ENCODE measurements at places on chromosomes 11 and 22.

- no peak for DNase-seq
Measured at GRCh38 chr11:76844511-76844910, 16.2 kb upstream of the ACER3 start.

DNA sequence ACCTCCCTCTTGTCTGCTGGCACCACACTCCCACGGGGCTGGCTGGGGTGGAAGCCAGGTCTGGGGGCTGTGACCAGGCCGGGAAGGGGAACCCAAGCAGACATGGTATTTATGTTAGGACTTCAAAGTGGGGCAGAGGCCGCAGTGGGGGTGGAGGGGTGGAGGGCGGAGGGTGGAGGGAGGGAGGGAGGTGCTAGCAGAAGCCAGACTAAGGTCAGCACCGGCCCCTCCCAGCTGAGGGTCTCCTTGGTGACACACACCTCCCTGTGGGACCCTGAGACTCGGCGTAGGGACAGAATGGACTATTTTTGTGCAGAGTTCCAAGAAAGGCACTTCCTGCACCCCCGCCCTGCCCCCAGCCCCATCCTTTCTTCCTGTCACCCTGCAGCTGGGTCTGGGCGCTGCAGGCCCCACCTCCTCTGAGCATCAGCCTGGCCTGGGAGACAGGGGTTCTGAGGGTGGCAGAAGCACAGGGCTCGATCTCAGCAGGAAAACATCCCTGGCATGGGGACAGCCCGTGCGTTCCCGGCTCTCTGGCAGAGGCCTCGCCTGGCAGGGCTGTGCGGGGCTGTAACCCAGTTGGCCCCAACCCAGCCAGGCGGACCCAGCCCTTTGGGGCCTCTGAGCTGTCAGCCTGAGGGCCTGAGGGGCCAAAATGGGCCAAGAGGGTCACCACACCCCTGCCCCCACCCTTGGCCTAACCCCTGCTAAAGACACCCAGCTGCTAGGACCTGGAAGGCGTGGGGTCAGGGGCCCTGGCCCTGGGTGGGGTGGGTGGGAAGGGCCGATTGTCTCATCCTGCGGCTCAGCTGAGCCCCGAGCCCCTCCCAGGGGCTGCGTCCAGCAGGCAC lies 9.6 kb upstream of the CD248 start:
- DNase-seq: no peak

GRCh38 chr11:72072348-72072747 lies 8.0 kb downstream of the NUMA1 start:
- DNase-seq: no peak

DNA sequence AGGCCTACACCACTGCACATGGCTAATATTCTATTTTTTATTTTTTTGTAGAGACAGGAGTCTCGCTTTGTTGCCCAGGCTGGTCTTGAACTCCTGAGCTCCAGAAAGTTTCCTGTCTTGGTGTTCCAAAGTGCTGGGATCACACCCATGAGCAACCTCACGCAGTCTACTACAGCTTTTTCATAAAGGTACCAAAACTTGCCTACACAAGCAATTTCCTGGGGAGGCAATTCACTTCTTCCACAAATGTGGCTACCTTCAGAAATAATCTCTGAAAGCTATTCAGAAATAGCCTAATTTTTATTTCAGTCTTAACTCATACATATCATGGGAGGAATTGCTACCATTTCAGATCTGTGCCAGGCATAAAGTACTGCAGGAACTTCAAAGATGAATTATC lies 11.4 kb downstream of the SLC35F2 start:
- DNase-seq: no peak

- no peak for DNase-seq
Measured at GRCh38 chr11:111535281-111535680, 5.2 kb upstream of the LAYN start.

DNA sequence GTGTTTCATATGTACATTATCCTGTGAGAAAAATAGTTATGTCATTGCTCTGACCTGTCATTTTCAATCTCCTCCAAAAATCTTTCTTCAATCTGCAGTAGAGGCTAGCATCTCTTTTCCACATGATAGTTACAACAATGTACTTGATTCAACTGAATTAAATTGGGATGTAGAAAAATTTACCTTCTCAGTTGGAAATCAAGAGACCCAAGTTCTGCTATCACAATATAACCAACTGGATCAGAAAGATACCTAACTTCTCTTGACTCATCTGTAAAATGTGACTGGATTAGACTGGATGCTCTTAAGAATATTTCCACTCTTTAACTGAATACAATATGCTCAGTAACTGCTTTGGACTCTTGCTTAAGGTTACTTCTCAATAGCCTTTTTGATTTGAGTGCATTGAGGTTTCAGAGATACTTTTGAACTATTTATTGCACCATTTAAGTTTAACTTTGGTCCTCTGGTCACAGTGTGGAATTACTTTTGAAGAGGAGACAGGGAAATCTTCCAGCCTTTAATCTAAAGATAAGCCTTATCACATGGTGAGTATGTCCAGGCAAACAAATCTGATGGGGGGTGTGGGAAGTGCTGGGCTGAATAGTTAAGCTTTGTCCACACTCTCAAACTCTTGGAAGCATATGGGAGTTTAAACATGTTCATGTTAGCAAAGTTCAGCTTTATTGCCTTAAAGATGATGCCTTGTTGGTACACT lies 82.3 kb downstream of the YAP1 start:
- no peak for DNase-seq

GRCh38 chr11:132751516-132752250 lies 780.6 kb downstream of the OPCML start:
- no peak for DNase-seq

GRCh38 chr11:69078930-69079605 lies 30.3 kb downstream of the TPCN2 start:
- no peak for DNase-seq

DNA sequence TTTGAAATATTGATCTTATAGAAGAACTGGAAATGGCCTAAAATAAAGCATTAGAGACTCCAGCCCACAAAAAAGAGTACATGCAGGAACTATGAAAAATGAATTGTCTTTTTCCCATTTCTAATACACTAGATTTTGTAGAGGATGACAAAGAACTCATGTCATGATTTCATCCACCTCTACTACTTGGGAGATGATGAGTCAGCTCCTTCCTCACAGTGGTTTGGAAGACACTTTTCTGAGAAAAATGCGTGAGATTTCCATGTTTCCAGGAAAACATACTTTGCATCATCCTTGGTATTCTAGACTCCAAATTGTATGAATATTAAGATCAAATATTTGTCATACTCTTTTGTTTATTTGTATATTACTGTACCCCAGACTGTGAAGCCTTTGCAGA lies 500.5 kb downstream of the FAM181B start:
- DNase-seq: no peak

DNA sequence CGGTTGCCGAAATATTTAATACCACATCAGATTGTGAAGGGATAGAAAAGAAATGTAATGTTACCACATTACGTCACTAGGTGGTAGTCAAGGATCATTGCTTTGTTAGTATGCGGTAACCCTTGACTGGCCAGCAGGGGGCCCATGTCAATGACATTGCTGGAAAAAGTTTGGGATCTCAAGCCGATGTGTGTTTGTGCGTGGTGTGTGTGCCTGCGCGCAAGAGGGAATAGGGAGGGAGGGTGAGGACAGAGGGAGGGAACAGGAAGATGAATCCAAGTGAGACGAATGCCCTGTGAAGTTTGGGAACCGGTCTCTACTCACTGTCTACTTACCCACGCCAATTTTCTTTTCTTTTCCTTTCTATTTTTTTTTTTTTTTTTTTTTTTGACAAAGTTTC lies 10.7 kb upstream of the MRGPRX2 start:
- DNase-seq: peak; percentile 50

DNA sequence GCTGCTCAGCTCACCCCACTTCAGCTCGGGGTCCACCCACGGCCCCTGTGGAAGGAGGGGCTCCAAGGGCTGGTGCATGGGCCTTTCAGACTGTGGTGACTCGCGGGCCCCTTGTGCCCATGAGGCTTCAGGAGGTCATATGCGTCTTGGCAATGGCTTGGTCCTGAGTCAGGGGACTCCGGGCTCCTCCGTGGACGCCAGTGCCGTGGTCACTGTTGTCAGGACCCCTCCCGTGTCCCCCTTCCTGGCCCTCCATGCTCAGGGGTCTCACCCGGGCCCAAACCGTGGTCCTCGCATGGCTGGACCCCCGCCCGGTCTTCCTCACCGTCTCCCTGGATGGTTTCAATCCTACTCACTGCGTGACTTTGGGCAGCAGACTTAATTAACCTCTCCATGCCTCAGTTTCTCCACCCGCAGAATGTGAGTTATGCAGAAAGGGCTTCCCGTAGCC lies 436.4 kb downstream of the TBC1D22A start:
- DNase-seq: no peak

DNA sequence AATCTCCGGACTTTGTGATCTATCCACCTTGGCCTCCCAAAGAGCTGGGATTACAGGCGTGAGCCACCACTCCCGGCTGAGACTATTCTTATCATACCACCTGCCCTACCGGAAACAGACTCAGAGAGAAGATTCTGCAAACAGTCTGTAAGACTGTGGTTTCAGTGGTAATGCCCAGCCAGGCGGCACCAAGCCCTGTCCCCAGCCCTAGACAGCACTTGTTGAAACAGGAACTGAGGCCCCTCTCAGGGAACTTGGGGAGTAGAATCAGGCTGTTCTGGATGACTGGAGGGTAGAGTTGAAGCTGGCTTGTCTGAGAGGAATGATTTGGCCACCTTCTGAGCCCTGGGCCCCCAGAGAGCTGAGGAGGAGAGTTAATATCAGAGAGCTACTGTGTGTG lies 1.3 kb upstream of the INSC start:
- DNase-seq: no peak

- no peak for DNase-seq
Measured at GRCh38 chr11:110896358-110896757, 184.1 kb upstream of the ARHGAP20 start.

GRCh38 chr11:78346799-78347198 lies 70.8 kb downstream of the GAB2 start:
- DNase-seq: no peak

DNA sequence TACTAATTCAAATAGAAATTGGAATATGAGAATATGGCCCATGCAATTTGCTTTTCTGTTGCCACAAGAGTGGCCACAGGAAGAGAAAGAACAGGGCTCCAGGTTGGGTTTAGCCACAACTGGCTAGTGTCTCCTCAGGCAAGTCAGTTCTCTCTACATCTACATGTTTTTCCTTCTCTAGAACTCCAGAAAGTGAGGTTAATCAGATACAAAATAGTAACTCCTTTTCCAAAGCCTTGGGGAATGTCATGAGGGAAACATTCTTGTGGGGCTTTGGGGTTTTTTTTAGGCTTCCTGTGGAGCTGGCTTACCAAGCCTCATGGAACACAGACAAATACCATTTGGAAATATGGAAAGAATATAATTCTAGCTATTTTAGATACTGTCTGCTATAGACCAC lies 161.6 kb downstream of the NAV2 start:
- DNase-seq: no peak

DNA sequence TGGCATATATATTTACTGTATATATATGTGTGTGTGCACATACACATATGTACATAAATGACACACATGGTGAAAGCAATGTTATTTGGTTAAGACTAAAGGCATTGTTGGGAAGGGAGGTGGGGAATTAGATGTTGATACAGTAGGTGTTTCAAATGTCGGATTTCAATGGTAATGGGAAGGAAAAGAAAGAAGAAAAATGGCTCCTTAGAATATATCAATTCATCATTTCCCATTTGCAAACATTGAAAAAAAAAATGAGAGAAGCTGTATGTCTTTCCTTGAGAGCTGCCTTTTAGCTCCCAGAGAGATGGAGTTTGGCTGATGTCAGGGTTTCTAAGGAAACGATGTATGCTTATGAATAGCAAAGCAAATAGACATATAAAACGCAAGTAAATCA lies 33.4 kb upstream of the ATXN10 start:
- DNase-seq: no peak
